Adrenal gland (tissue), 19 donors: ENCODE measurements at places on chromosomes 5 and 9. TPM values are rescaled to one million over a fixed set of nuclear protein-coding genes. Genes with fewer than 3 reads are reported as not detected.

DNA sequence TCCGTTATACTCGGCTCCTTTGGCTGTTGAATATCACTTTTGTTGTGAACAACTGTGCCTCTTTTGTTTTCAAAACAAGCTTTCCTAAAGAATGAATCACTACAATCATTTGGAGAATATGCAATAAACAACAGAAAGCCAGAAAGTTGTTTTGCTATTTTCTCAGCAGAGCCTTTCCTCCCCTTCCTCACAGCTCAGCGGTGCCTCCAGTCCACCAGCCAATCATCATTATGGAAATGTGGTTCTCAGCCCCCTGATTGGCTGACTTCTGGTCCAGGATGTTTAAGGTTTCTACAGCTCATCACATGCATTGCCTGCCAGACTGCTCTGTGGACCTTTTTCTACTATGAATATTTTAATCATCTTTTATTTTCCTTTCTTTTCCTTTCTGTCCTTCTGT lies 9.1 kb upstream of the ZNF608 start:
- no peak for DNase-seq

- no peak for DNase-seq
These were observed 2.5 kb downstream of the CENPP start for GRCh38 chr9:92328225-92328624.

DNA sequence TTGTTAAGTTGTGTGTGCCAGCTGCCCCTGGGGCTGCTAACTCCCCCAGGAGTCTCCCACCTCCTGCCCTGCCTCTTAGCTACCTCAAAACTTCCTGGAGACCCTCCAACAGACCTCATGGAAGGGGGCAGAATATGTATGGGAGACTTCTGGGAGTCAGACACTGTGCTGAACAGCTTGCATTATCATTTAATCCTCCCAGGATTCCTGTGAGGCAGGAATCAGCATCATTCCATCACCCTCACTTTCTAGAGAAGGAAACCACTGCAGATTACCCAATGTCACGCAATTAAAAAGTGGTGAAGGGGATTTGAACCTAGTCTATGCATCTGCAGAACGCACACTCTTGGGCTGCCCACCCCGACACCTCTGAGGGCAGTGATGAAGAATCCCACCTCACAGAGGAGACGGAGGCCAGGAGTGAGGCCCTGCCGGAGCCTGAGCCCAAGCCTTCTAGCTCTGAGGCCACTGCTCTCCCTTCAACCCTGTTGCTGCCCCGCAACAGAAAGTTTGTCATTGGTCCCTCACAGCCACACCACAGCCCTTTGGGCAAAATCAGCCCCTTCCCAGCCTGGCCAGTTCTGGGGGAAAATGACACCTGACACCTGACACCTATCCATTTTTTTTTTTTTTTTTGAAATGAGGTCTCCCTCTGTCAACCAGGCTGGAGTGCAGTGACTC lies 30.3 kb upstream of the IL17B start:
- DNase-seq = peak; percentile 5

DNA sequence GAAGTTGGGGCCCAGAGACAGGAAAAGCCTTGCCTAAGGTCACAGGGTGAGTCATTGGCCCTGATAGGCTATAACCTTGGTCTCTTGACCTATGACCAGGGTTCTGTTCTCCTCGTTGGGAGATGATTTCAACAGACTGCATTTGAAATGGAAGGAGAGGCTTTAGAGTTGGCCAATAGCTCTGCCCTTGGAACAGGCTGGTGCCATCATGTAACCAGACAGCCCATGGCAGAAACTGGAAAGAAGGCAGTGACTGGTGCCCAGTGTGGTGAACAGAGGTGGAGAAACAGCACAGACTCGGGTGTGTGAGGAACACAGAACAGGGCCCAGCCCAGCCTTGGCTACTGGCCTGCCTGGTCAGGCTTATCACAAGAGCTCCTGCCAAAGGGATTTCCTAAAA lies 109.8 kb upstream of the SLC25A48 start:
- DNase-seq = no peak

GRCh38 chr9:133199648-133200321 lies 9.3 kb downstream of the OBP2B start:
- DNase-seq = peak; percentile 24

DNA sequence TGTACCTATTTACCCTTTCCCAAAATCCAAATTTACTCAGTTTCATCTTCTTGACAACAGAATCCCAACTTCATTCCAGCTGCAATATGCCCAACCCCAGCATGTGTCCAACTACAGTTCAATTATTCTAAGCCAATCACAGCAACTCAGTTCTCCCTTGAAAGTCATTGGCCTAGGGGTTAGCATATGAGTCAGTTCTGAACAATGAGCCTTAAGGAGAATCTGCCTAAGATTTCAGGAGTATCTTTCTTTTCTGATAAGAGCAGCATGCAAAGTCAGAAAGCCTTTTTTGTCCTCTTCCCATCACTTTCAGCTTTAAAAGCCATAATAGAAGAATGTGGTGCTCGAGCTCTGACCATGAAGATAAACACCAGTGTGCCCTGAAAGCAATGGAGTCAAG lies 44.4 kb upstream of the RASGRF2 start:
- DNase-seq = no peak

DNA sequence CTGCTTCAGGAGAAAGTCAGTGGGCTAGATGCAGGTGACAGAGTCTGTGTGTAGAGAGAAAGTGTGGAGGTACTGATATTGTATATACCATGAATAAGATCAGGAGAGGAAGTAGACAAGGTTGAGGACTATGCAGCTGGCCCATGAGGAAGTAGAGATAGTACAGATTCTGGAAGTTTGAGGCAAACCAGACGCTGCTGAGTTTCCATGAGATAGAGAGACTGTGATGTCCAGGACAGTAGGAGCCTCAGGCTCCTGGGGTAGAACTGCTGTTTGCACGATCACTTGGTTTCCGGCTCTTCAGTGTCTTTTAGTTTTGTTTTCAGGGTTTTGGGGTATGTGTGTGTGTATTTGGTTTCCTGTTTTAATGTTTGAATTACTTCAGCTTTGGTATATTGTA lies 13.6 kb downstream of the OTULINL start:
- no peak for DNase-seq

DNA sequence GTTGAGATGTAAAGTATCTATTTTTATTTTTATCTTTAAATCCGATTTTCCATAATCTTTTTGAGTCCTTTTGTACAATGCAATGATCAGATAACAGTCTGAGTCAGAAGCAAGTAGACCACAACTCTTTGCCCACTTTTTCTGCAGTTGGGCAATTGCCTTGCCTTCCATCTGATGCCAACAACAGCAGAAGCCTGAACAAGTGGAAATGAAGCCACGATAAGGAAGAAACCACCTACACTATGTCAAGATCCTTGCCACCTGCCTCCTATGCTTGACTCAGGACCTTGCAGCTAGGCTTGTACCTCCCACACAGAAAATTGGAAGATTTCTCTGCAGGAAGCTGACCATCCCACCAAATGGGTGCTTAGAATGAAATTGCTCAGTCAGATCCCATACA lies 78.6 kb downstream of the ANXA1 start:
- no peak for DNase-seq

- DNase-seq = no peak
These were observed 1090.4 kb downstream of the PTPRD start for GRCh38 chr9:9522406-9522805.

GRCh38 chr9:27482709-27483108 lies 41.4 kb upstream of the IFNK start:
- DNase-seq = no peak

DNA sequence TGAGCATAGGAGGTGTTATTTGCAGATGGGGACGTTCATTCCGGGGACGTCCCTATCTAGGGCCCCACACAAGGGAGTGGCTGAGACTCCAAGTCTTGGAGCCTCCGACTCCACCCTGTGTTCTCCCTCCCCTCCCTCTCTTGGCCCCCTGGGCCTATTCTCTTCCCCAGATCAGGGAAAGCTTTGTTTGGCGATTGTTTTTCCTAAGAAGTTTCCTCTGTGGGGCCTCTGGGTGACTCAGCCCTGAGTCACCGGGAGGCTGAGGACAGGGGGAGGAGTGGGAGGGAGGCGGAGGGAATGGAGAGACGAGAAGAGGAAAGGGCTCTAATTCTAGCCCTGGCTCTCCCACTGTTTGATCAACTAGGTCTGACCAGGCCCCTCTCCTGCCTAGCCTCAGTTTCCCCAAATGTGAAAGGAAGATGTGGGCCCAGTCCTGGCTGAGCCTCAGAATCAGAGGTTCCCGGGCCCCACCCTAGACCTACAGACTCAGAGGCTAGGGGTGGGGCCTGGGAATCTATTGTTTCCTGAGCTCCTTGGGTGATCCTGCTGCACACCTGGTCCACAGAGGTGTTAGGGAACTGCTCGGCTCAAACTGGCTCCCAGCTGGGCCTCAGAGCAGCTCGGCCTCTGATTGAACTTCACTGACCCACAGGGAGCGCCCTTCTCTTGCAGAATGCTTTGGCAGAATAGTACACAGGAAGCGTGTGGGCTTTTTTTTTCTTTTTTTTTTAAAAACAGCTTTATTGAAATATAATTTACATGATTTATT lies 19.2 kb downstream of the GSN start:
- DNase-seq = peak; percentile 93

DNA sequence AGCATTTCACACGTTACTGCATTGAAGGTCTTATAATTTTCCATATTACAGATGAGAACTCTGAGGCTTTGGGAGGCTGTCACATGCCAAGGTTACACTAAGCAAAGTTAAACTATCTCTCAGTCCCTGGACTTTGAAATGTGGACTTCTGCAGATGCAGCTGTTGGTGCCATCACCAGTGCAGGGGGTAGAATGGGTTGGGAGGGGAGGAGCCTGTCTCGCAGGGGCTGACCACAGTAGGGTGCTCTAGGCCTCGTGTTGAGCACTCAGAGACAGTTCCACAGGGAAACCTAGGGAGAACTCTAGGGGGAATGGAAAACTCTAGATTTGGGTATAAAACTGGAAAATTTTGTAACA lies 220.9 kb downstream of the MAPKAP1 start:
- no peak for DNase-seq

GRCh38 chr5:30183795-30184194 lies 1009.7 kb upstream of the CDH6 start:
- DNase-seq = no peak

GRCh38 chr9:36742264-36742663 lies 169.6 kb downstream of the MELK start:
- no peak for DNase-seq

GRCh38 chr9:135969064-135969683 lies 8.0 kb upstream of the UBAC1 start:
- DNase-seq = no peak

DNA sequence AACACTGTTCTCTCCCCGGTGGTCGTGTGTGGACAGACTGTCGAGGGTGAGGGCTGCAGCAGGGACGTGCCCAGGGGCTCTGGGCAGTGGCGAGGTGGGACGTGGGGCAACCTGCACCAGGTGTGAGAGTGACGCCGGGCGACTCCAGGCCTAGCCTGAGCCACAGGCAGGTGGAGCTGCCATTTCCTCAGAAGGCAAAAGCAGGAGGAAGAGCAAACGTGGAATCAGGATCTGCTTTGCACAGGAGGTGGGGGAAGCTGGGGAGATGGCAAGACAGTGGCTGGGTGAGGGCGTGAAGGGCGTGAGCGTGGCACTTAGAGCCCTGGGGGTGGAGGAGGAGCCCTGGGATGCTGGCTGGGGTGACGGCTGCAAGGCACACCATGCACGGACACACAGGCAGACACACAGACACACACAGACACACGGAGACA lies 39.6 kb upstream of the NSMF start:
- DNase-seq = no peak

DNA sequence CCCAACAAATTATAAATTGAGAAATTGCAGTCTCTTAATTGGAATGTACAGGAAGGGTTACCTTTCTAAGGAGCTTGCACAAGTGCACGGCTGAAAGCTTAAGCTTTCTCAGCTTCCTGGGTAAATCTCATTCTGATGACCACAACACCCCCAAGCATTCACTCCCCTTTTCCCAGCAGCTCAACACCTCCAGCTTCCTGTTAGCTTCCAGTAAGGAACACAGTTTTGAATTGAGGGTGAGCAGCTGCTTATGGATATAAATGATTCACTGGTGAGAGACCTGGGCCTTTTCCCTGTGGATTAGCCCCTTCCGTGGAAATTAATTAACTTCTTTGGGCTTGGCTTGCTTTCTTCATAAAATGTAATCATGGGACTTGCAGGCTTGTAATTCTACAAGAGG lies 101.2 kb downstream of the SLC28A3 start:
- no peak for DNase-seq

DNA sequence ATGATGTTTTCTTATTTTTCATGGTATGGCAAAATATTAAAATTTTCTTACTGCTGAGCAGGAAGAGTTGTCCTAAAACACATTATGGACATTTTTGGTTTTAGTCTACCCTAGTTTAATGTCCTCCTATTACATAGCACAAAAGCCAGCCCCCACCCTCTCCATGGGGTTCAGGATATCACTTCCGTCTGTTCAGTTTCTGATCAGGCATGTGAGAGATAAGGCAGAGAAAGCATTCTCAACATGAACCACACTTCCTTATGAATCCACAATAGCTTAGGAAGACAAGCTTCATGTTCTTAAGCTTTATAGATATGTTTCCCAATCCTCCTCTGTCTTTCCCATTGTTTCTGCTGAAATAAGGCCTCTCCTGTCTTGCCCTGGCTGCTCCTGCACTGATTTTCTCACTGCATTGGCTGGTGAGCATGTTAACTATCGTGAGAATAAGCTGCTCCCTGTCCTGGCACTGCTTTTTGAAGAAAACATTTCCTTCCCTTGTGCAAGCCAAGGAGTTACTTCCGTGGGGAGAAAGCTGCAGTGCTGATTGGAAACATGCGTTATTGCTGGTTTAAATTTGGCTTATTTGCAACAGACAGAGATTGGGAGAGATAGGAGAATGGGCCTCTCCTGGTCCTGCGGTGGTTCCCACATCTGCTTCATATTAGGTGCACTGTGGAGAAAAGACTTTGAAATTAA lies 260.3 kb upstream of the RPS23 start:
- no peak for DNase-seq

GRCh38 chr5:177509381-177509951 lies at the start of gene DOK3:
Gene DOK3 (minus strand): TSS chr5:177509826. CDS start chr5:177509540, 286 bp downstream.
- DNase-seq = no peak

GRCh38 chr9:88653911-88654310 lies 118.9 kb downstream of the NXNL2 start:
- DNase-seq = no peak

- peak; percentile 54 for DNase-seq
These were observed at the start of gene CXCL14 for GRCh38 chr5:135578685-135579341. Gene CXCL14 (minus strand): TSS chr5:135578991. CDS start chr5:135578778, 213 bp downstream.

GRCh38 chr9:91915524-91916263 lies 34.3 kb downstream of the ROR2 start:
- no peak for DNase-seq

DNA sequence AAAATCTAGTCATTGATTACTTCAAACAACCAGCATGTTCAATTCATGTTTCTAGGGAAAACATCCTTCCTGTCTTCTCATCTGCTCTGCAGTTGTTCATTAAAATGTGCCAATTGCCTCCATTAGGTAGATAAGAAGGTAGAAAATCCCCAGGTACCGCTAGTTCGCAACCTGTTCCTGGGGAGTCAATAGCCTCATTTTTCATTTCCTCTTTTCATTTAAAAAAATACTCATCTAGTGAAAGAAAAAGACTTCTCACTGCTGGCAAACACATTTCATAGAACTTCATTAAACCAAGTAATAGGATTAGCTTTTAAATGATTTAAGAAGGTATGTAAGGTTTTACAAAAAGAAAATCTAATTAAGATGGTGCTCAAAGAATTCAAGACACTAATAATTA lies 113.3 kb downstream of the MARCHF11 start:
- no peak for DNase-seq

GRCh38 chr5:96226941-96227552 lies 206.0 kb downstream of the PCSK1 start:
- peak; percentile 20 for DNase-seq

GRCh38 chr5:95840956-95841705 lies 18.6 kb upstream of the GLRX start:
- DNase-seq = no peak

Gene LTC4S
- 39.8 TPM for total RNA-seq

Gene SLC25A48
- not detected for total RNA-seq

Gene SVEP1
- 45.3 TPM for total RNA-seq

Gene SIT1
- 0.61 TPM for total RNA-seq

Gene ARSK
- total RNA-seq = 8.6 TPM

Gene ARSB
- 6.4 TPM for total RNA-seq
